ENCODE measurements at places on chromosomes 12 and 14.

- DNase-seq = no peak
Observed at GRCh38 chr12:131000000-131000486, 46.3 kb downstream of the ADGRD1 start.

- no peak for DNase-seq
Observed at GRCh38 chr12:2212971-2213869, 160.4 kb downstream of the CACNA1C start.

DNA sequence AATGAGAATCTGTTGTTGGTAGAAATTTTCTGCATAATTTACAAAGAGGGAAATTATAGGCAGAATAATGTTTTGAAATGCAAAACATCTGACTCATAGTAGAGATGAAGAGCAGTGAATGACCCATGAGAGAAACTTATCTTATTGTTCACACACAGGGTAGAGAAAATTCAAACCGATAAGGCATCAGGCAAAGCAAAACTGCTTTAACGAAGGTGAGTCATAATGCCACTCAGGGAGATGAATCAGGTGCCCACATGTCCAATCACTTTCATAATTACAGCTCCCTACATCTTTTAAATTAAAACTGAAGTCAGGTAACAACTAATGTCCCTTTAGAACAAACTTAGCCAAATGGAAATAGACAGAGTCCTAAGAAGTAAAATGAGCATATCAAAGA lies 265.6 kb upstream of the GARIN6 start:
- no peak for DNase-seq

DNA sequence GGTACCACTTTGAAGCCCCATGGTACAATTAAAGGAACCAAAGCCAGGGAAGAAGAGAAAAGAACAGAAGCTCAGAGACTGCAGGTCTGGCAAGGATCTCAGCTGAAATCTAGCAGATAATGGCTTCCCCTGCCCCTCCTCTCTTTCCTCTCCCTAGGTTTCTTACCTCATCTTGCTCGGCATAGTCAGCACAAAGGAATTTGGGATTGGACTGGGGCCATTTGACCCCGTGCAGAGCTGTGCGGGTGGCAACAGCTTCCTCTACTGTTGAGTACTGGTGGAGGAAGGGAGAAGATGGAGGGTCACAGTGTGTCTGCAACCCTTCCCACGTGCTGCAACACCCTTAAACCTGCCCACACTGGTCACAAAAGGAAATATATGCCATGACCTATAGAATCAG lies 4.7 kb upstream of the CDH24 start:
- DNase-seq = peak; percentile 81

DNA sequence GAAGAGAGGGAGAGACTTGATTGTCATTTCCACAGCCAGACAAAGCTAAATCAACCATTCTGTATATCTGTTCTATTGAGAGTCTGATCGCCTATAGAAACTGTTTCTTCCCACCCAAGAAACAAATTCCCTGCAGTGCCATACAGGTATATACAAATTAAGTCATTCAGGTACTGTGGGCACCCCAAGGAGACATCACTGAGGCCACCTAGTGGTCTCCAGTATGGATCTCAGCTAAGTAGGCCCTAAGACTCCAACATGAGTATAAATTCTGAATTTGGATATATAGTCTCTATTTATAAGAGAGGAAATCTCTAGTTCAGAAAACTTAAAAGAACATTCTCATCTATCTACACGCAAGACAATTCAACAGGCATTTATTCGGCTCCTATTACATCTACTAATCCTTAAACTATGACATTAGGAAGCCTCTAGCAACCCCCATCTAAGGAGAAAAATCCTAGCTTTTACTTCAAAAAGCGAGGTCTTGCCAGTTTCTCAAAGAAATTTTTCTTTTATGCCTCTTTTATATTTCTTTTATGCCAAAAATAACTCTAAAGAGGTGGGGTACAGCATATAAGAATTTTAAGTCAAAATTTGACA lies 62.6 kb downstream of the DCAF5 start:
- DNase-seq = no peak

- DNase-seq = no peak
Observed at GRCh38 chr14:67510121-67510520, 21.6 kb upstream of the TMEM229B start.

DNA sequence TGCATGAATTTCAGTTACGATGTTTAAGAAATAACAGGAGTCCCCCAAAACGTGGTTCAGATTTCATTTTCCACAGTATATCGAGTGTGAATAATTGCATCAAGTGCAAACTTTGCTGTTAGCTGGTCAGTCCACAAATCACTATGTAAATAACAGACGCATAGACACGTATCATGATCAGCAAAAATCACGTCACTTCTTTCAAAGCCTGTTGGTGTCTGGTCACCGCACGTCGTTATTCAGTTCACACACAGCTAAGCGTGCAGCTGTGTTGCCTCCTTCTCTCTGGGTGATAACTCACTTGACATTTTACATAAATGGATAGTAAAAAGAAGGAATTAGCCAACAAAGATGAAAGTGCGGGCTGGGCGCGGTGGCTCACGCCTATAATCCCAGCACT lies 126.8 kb upstream of the MED13L start:
- no peak for DNase-seq

DNA sequence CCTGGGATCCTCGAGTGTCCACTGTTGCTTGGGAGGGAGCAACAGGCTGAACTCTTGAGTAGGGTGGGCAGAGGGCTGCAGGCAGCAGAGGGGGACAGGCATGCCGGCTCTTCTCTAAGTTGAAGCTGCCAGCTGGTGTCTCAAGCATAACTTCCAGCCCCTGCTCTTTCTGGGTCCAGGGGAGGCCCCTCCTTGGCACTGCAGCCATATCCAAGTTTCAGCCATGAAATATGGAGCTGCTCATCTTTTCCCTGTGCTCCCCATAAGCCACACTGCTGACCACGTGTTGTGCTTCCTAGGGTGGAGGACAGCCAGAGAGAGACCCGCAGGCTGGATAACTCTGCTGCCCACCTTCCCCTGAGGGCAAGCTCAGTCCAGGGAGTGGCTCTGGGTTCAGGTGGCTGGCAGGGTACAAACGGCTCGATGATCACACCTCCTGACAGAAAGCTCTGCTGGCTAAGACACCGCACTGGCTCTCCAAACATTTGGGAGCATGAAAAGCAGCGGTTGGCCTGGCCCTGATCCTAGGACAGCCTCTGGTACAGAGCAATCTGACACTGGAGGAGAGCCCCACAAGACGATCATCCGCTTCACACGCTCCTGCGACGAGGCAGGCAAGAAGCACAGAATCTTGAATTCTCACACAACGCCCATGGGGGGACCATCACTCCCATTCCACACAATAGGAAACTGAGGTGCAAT lies 79.6 kb downstream of the PITPNM2 start:
- no peak for DNase-seq

GRCh38 chr14:68784978-68785533 lies 7.8 kb downstream of the ZFP36L1 start:
- DNase-seq = no peak

DNA sequence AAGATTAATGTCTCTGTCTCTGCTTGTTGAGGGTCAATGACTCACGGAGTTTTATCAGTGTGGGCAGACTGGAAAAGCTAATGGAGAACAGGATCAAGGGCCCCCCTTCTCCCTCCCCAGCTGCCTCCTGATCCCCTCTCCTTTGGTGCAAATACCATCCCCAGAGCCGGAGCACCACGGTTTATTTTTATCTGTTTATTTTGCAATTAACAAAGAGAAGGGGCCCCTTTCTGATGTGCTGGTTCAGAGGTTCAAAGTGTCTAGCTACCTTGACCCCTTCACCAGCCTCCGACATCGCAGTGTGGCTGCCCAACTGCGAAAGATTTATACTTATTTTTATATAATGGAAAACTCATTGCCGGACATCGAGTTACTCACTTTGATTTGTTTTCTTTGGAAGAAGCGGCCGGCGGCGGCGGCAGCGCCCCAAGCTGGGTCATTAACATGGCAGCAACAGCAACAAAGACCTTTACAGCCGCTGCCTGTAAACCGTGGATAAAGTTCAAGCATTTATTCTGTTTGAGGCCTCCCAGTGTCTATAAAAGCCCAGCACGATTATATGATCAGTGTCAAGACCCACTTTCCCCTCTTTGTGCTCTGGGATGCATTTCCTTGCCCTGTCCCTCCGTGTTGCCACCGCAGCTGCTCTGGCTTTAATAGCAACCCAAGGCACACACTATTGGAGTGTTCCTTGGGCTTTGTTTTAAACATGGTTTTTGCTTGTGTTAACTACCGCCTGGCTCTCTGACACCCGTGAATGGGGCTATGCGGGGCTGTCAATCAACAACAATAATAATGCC lies 47.4 kb upstream of the PARP11 start:
- peak; percentile 41 for DNase-seq

DNA sequence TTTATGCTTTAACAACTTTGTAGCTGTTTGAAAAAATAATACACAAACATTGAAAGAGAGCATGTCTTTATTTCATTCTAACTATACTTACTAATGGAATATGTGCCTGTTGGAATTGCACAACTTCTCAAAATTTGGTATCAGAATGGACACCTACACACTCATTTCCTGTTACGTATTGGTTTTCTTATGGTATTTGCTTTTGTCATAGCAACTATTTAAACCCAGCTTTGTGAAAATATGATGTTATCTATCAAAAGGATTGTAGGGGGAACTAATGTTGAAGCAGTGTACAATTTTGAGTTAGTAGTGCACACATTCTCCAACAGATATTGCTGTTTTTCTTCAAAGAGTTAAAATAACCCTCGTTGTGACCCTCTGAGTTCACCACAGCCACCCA lies 52.6 kb downstream of the RBMS2 start:
- no peak for DNase-seq

GRCh38 chr14:71397371-71397770 lies 490.1 kb downstream of the PCNX1 start:
- DNase-seq = no peak

DNA sequence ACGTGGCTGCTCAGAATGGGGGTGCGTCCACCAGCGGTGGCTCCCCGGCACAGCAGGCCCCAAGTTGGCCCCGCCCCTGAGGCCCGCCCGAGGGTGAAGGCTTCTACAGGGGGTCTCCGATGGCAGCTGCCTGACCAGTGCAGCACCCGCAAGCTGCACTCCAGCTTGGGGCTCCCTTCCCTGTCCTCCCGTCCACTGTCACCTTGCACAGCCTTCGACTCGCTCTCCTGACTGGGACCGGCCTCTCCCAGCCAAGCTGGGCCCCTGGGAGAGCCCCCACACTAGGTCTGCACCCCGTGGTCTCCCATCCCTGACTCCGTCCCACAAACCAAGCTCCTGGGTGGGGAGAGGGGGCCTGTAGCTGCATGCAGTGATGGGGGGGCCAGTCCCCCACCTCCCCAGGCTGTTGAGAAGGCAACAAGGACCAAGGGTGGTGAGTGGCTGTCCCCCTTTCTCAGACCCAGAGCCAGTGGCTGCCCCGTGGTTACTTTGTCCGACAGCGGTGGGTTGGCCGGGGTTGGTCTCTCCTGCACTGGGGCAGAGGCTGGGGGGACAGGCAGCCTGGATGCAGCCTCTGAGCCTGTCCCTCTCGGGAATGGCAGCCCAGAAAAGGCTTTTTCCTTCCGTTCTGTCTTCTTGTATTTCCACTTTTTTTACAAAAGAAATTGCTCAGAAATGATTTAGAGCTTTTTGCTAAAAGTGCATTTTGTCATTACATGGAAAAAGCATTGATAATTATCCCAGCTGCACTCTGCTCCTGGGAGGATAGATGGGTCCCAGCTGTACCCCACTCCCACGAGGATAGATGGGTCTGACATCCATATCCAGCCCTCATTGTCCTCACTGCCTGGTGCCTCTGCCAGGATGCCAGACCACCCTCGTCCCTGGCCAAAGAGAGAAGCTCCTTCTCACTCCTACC lies 217.0 kb downstream of the KIF26A start:
- no peak for DNase-seq

DNA sequence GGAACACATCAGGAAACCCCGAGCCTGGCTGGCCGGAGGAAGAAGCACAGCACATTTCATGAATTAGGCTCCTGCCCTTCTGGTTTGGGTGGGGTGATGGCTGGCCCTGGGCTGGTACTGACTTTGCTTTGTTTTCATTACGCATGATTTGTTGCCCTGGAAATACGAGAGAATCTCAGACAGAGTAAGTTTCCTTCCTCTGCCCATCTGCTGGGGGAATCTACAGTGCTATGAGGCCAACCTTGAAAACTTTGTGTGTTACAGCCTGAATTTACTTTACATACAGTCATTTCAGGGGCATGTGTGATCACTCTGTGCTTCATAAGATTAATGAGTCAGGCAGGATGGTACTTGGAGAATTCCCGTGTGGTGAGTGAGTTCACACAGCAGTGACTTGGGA lies 20.5 kb upstream of the SLC5A8 start:
- DNase-seq = no peak

DNA sequence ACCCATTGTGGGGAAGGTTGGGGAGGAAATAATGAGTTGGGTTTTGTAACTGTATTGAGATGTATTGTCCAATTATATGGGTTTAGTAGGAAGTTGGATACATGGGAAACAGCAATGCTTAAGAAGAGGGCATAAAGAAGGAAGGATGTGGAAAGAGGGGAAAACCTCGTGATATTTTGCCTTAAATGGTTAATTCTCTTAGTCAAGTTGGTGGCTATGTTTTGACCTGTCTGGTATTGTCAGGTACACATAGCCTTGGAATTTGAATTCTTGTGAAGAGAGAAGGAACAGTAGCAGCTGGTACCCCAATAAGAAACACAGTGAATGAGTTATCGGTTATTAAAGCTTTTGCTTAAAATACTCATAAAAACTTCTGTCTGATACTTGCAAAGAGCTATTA lies 32.6 kb upstream of the SLC2A13 start:
- no peak for DNase-seq

DNA sequence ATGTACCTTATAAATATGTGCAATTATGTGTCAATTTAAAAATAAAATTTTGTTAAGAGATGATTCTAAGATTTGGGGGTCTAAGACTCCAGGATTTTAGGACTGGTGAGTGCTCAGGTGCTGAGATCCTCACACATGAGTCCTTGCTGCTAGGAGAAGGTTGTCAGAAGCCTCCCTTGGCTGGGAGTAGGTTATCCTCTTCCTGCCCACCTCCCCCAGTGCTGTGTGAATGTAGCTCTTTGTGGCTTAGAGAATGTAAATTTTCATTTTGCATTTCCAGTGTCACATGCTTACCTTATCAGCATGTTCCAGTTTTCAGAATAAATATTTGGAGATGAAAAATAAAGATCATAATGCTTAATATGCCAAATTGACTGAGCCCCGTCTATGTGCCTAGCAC lies 114.2 kb upstream of the MDM1 start:
- no peak for DNase-seq

GRCh38 chr14:62885451-62885850 lies 159.8 kb downstream of the KCNH5 start:
- no peak for DNase-seq

GRCh38 chr12:110270125-110270962 lies 10.7 kb upstream of the ATP2A2 start:
- no peak for DNase-seq

GRCh38 chr12:103640831-103641230 lies 53.8 kb downstream of the STAB2 start:
- DNase-seq = no peak
